ENCODE measurements at places on chromosomes 1 and 21. TPM values are rescaled to one million over a fixed set of nuclear protein-coding genes. Genes with fewer than 3 reads are reported as not detected.

GRCh38 chr1:17837233-17838030 is 82.3 kb downstream of the ACTL8 start:
- H3K4me1 ChIP-seq = no peaks in the 10 kb centered on the region
- H3K4me3 ChIP-seq = no peak overlapping the region
- no peak for DNase-seq
- H3K36me3 ChIP-seq = no peaks in the 10 kb centered on the region
- H3K27ac ChIP-seq = no peak overlapping the region

DNA sequence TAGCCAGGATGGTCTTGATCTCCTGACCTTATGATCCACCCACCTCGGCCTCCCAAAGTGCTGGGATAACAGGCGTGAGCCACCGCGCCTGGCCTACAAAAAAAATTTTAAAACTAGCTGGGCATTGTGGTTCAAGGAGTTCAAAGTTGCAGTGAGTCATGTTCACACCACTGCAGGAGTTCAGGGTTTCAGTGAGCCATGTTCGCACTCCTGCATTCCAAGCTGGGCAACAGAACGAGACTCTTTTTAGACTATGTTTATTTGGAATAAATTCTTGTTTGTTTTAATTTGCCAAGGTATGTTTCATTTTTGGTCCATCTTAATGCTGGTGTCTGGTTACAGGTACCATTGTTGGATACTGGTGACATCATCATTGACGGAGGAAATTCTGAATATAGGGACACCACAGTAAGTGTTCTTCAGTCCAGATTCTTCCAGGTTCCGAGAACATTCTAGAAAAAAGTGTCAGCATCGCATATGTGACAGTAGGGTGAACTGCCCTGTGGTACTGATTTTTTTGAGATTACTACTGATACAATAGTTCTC is 3.9 kb downstream of the PGD start:
- no peak for DNase-seq
- peaks cover 45% of the 10 kb centered on the region for H3K36me3 ChIP-seq
- no peak overlapping the region for H3K4me3 ChIP-seq
- H3K27me3 ChIP-seq = no peaks in the 10 kb centered on the region

DNA sequence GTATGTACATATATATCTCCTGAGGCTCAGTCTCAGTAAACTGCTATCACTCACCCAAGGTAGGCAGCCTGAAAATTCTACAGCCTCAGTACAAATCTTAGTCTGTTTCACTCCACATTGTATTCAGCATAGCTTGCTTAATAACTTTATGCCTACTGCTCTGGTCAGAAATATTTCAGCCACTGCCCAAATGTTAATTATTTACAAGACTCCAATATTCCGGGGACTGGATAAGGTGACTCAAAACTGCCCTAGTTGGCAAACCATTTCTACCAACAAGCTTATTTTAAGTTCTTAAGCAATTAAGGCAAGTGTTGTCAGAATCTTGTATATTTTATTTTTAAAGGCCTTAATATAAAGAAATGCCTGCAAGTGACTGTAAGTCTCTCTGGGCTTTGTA is 114.8 kb downstream of the LRRIQ3 start:
- H3K27me3 ChIP-seq = no peaks in the 10 kb centered on the region
- no peaks in the 10 kb centered on the region for H3K4me1 ChIP-seq
- no peak overlapping the region for H3K27ac ChIP-seq
- no peak for DNase-seq

- no peak for DNase-seq
- peaks cover 7% of the 10 kb centered on the region for H3K4me1 ChIP-seq
- H3K36me3 ChIP-seq = no peaks in the 10 kb centered on the region
Measured at GRCh38 chr1:35571263-35571662, 1.9 kb upstream of the TFAP2E start.

DNA sequence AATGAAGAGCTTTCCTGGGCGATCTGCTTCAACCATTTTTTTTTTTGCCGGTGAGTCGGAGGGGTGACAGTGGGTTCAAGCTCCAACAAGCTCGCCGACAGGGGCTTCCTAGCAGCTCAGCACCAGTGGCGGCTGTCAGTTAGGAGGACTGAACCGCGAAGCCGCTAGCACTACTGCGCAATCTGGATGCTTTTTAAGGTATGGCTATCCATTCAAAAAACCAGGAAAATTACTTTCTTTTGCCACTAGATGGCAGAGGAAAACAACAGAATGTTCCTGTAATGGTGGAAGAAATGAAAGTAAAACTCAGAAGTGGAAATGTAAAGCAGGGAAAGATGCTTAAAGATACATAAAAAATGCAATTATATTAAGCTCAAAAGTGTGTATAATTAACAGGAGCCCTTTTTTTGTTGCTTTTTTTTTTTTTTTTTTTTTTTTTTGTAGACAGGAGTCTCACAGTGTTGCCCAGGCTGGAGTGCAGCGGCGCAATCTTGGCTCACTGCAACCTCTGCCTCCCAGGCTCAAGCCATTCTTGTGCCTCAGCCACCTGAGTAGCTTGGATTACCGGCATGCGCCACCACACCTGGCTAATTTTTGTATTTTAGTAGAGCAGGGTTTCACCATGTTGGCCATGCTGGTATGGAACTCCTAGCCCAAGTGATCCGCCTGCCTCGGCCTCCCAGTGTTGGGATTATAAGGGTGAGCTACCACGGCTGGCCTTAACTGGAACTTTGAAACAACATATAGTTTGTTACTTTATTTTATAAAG is 8.5 kb downstream of the KYAT3 start:
- H3K27ac ChIP-seq = peak overlapping the region; percentile 37
- DNase-seq = no peak
- no peaks in the 10 kb centered on the region for H3K27me3 ChIP-seq
- H3K4me3 ChIP-seq = no peak overlapping the region
- peaks cover 2% of the 10 kb centered on the region for H3K36me3 ChIP-seq

DNA sequence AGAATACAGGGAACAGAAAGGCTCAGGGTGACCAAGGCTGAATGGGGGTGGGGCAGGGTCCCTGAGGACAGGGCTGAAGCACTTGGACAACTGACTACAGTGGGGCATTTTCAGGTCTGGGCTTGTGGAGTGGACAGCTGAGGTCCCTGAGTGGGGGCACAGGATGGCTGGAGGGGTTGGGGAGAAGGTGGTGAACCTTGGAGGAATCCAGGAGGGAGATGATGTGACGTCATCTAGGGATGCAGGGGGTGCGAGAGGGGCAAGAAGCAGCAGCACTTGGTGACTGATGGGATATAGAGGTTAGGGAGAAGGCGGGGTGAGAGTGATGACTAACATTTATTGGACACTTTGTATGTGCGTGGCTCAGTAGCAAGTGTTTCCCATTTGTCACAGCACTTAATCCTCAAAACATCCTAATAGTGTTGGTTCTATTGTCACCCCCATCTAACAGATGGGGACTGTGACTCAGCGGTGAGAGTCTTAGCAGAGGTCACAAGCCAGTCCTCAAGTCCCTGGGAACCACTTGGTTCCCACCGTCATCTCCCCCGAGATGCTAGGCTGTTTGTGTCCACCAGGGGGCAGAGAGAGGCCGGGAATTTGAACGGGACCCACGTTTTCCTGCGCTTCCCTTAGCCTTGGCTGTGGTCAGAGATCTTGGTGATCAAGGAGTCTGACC is 27.9 kb upstream of the BMP8B start:
- no peak overlapping the region for H3K4me3 ChIP-seq
- H3K27ac ChIP-seq = no peak overlapping the region
- peak; percentile 74 for DNase-seq
- H3K4me1 ChIP-seq = no peaks in the 10 kb centered on the region
- H3K36me3 ChIP-seq = no peaks in the 10 kb centered on the region
- H3K27me3 ChIP-seq = no peaks in the 10 kb centered on the region

GRCh38 chr1:64944913-64945312 is 21.4 kb downstream of the JAK1 start:
- H3K36me3 ChIP-seq = no peaks in the 10 kb centered on the region
- no peaks in the 10 kb centered on the region for H3K27me3 ChIP-seq
- no peak overlapping the region for H3K4me3 ChIP-seq

- H3K27me3 ChIP-seq = no peaks in the 10 kb centered on the region
- H3K4me1 ChIP-seq = peaks cover 2% of the 10 kb centered on the region
- DNase-seq = no peak
- H3K27ac ChIP-seq = no peak overlapping the region
- H3K4me3 ChIP-seq = no peak overlapping the region
Measured at GRCh38 chr1:52186449-52186848, 44.6 kb downstream of the ZFYVE9 start.

GRCh38 chr1:61782771-61783170 is 40.5 kb downstream of the PATJ start:
- no peaks in the 10 kb centered on the region for H3K27me3 ChIP-seq
- no peak overlapping the region for H3K27ac ChIP-seq
- H3K36me3 ChIP-seq = no peaks in the 10 kb centered on the region
- DNase-seq = no peak

- H3K4me1 ChIP-seq = peaks cover 7% of the 10 kb centered on the region
- no peak overlapping the region for H3K4me3 ChIP-seq
- no peak for DNase-seq
- no peak overlapping the region for H3K27ac ChIP-seq
- H3K36me3 ChIP-seq = no peaks in the 10 kb centered on the region
Measured at GRCh38 chr1:83844546-83844945, 154.4 kb downstream of the TTLL7 start.

GRCh38 chr1:218718977-218719376 is 373.8 kb downstream of the TGFB2 start:
- H3K4me3 ChIP-seq = no peak overlapping the region
- H3K27me3 ChIP-seq = no peaks in the 10 kb centered on the region
- DNase-seq = no peak
- H3K4me1 ChIP-seq = no peaks in the 10 kb centered on the region

- H3K27me3 ChIP-seq = no peaks in the 10 kb centered on the region
- no peak for DNase-seq
- H3K4me3 ChIP-seq = no peak overlapping the region
Measured at GRCh38 chr1:178864326-178864725, 6.6 kb downstream of the ANGPTL1 start.

- no peaks in the 10 kb centered on the region for H3K4me1 ChIP-seq
- H3K36me3 ChIP-seq = no peaks in the 10 kb centered on the region
- DNase-seq = no peak
Measured at GRCh38 chr1:15081102-15081501, 72.4 kb upstream of the TMEM51 start.

- H3K27me3 ChIP-seq = no peaks in the 10 kb centered on the region
- no peak overlapping the region for H3K27ac ChIP-seq
- H3K4me1 ChIP-seq = peaks cover 13% of the 10 kb centered on the region
- H3K4me3 ChIP-seq = no peak overlapping the region
Measured at GRCh38 chr1:8809342-8809736, 8.1 kb downstream of the RERE start.

- H3K4me3 ChIP-seq = no peak overlapping the region
- no peaks in the 10 kb centered on the region for H3K27me3 ChIP-seq
- peaks cover 3% of the 10 kb centered on the region for H3K36me3 ChIP-seq
- no peak for DNase-seq
Measured at GRCh38 chr1:93172778-93173177, 7.4 kb downstream of the TMED5 start.

- H3K4me3 ChIP-seq = no peak overlapping the region
- peak; percentile 84 for DNase-seq
- no peaks in the 10 kb centered on the region for H3K27me3 ChIP-seq
- H3K36me3 ChIP-seq = no peaks in the 10 kb centered on the region
- H3K4me1 ChIP-seq = peaks cover 1% of the 10 kb centered on the region
Measured at GRCh38 chr1:22641906-22642636, 1.4 kb upstream of the C1QC start.

DNA sequence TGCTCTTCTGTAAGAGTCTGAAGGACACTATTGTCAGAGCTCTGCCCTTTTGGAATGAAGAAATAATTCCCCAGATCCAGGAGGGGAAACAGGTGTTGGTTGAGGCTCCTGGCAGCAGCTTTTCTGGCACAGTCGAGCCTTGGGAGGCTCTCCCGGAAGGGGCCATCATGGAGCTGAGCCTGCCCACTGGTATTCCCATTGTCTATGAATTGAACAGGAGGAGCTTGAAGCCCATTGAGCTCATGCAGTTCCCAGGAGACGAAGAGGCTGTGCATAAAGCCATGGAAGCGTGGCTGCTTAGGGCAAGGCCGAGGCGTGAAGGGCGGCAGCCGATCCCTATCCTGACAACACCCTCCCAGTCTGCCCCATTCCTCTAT is 26.6 kb downstream of the UBE4B start:
- no peak overlapping the region for H3K27ac ChIP-seq
- peaks cover 37% of the 10 kb centered on the region for H3K4me1 ChIP-seq
- H3K4me3 ChIP-seq = no peak overlapping the region
- no peaks in the 10 kb centered on the region for H3K27me3 ChIP-seq

DNA sequence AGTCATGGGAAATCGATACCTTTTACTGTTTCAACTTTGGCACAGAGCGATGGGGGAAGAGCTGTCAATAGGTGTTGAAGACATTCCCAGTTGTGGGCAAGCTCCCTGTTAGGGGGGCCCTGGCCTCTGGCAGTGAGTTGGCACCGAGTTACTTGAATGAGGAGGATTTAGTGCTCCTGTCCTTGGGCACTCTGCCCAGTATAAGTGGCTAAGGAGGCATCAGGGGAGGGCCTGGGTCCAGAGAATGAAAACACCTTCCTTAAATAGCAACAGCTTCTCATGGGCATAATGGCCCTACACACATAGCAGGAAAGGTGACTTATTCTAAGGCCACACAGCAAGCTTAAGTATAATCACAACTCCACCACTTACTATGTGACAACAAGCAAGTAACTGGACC is 664.4 kb downstream of the PTPRU start:
- H3K4me1 ChIP-seq = no peaks in the 10 kb centered on the region
- DNase-seq = no peak
- no peaks in the 10 kb centered on the region for H3K27me3 ChIP-seq
- no peak overlapping the region for H3K27ac ChIP-seq

DNA sequence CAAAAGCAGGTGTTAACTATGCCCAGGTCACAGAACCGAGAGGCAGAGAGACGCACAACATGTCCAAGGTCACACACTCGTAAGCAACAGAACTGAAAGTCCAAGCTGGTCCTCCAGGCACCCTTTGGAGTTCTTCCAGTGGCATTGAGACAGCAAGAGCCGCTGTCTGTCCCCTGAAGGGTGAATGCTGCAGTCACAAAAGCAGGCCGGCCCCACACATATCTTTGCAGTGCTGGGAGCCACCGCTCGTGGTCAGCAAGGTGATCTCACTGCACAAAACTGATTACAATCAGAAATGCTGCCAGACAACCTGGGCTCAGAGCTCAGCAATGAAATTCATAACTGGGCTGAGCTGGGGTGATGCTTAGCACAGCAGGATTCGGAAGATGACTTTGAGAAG is 47.4 kb upstream of the RAB4A start:
- DNase-seq = no peak
- H3K4me3 ChIP-seq = no peak overlapping the region
- peak overlapping the region; percentile 81 for H3K27ac ChIP-seq

DNA sequence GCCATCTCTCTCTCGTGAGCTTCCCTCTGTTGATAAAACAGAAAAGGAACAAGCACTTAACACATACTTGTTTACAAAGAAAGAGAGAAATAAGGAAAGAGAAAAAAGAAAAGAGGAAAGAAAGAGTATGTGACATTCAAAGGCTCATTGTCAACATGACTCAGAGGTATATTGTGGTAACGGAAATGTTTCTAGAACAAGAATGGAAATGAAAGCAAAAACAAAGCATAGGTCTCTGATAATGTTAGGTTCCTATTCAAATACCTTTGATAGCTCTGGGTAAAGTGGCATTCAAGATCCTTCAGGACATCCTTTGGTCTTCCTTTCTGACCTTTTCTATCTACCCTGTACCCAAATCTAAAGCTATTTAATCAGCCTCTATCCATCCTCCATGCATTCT is 67.4 kb upstream of the DMRTA2 start:
- no peaks in the 10 kb centered on the region for H3K4me1 ChIP-seq
- no peak overlapping the region for H3K4me3 ChIP-seq
- H3K27ac ChIP-seq = no peak overlapping the region
- DNase-seq = no peak

Gene XCL1
- 0.26 TPM for polyA plus RNA-seq

Gene VCAM1
- 16.8 TPM for polyA plus RNA-seq

Gene TIAM1
- polyA plus RNA-seq = 5.2 TPM

Gene ICOSLG
- 1.1 TPM for polyA plus RNA-seq

Gene A3GALT2
- polyA plus RNA-seq = not detected

Gene ARHGAP30
- 1.2 TPM for polyA plus RNA-seq

Gene PIK3R3
- polyA plus RNA-seq = 1.8 TPM
